ENCODE measurements at places on chromosomes 1 and 21. TPM values are rescaled to one million over a fixed set of nuclear protein-coding genes. Genes with fewer than 3 reads are reported as not detected.

GRCh38 chr21:36166705-36167104 is 10.1 kb downstream of the DOP1B start:
- no peaks in the 10 kb centered on the region for H3K4me1 ChIP-seq
- no peak overlapping the region for H3K4me3 ChIP-seq
- H3K27me3 ChIP-seq: no peaks in the 10 kb centered on the region
- no peaks in the 10 kb centered on the region for H3K36me3 ChIP-seq
- DNase-seq: no peak
- H3K27ac ChIP-seq: no peak overlapping the region

- H3K36me3 ChIP-seq: no peaks in the 10 kb centered on the region
- H3K27me3 ChIP-seq: no peaks in the 10 kb centered on the region
- H3K4me3 ChIP-seq: no peak overlapping the region
- peaks cover 67% of the 10 kb centered on the region for H3K4me1 ChIP-seq
- no peak for DNase-seq
- H3K27ac ChIP-seq: peak overlapping the region; percentile 83
These were observed 142.9 kb downstream of the DHRS3 start for GRCh38 chr1:12475101-12475500.

SOX13 gene
- 52.6 TPM for total RNA-seq

FAM229A gene
- total RNA-seq: 2.2 TPM

GRCh38 chr1:19341201-19342061 is 29.3 kb downstream of the SLC66A1 start:
- no peaks in the 10 kb centered on the region for H3K27me3 ChIP-seq
- peak; percentile 73 for DNase-seq
- H3K27ac ChIP-seq: no peak overlapping the region

CFHR4 gene
- not detected for total RNA-seq

GRCh38 chr1:231442735-231443134 is 20.6 kb upstream of the EGLN1 start:
- no peak for DNase-seq
- no peak overlapping the region for H3K4me3 ChIP-seq
- no peaks in the 10 kb centered on the region for H3K36me3 ChIP-seq
- no peak overlapping the region for H3K27ac ChIP-seq
- H3K4me1 ChIP-seq: no peaks in the 10 kb centered on the region
